NCI-H1417 (cell line): ENCODE measurements at places on chromosomes 3 and 15.

DNA sequence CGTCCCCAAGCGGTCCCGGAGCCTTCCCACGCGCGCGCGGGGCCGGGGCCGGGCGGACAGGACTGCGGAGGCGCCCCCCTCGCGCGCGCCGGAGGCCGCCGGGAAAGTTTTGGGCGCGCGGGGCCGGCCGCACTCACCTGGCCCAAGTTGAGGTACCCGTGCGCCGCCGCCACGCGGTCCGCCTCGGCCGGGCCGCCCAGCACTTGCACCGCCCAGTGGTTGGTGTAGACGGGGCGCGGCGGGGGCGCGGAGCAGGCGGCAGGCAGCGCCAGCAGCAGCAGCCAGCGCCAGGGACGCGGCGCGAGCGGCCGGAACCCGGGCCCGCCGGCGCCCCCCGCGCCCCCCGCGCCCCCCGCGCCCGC is 289 bp downstream of the PCSK6 start:
- DNase-seq = peak; percentile 32

DNA sequence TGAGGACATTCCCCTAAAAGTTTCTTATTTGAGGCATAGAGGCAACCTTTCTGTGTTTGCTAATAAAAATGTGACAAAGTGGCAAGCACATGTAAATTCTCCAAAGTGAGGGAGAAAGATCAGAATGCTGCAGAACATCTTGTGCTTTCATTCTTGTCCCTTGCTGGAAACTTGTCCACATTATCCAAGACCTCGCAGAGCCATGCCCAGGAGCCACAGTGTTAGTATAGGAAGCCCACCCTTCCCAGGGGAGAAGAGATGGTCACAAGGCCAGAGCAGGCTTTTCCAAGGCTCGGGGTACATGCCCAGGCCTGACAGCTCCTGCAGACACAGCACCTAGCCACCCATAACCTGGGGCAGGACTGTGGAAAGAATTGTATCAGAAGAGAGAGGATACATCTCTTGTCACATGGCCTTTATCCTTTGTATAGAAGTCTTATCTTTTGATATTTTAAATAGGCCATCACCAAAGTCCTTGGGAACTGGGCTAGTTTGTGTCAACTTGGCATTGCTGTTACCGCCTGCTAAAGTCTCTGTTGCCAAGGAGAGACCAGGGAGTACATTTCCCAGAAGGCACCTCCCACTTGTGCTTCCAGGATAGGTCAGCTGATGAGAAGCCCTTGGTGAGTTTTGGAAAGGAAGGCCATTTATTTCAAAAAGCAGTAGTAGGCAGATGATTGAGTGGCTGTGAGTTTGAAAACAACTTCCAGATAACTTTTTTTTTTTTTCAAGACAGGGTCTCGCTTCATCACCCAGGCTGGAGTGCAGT is 10.5 kb downstream of the DLEC1 start:
- no peak for DNase-seq

GRCh38 chr3:109852283-109852682 is 514.9 kb upstream of the DPPA4 start:
- DNase-seq = no peak

DNA sequence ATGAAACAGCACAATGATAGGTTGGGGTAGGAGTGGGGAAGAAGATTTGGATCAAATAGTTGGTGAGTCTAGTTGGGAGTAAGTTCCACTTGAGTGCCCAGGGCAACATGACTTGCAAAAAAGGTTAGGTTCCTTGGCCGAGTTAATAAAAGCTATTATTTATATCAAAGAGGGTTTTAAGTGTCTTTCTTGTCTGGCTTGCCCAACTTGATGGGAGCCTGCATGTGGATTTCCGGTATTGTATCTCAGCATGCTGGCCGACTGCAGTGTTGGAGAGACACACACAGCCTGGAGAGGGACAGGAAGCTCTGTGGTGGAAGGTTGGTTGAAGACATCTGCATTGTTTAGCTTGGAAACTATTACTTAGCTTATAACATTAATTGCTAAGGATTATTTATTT is 449.5 kb upstream of the TBL1XR1 start:
- no peak for DNase-seq
